Brain microvascular endothelial cell (primary cell): ENCODE measurements at places on chromosomes 12 and 14.

DNA sequence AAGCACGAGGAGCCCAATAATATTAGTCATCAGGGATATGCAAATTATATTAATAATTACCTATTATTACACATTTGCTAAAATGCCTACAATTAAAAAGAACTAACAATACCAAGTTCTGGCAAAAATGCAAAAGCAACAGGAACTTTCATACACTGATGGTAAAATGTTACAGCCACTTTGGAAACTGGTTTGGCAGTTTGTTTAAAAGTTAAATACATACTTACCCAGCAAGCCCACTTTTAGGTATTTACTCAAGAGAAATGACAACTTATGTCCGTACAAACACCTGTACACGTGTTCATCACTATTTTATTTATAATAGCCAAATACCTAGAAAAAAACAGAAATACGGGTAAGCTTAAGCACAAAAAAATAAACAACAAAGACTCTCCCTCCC is 17.0 kb downstream of the WDR89 start:
- DNase-seq, result no peak

GRCh38 chr14:69432364-69432763 is 33.9 kb downstream of the SLC39A9 start:
- no peak for DNase-seq

- no peak for DNase-seq
Measured at GRCh38 chr14:68937471-68938270, 41.4 kb downstream of the ACTN1 start.

- no peak for DNase-seq
Measured at GRCh38 chr12:59615392-59616165, 19.8 kb downstream of the SLC16A7 start.

GRCh38 chr14:91835197-91835919 is 32.0 kb downstream of the TC2N start:
- no peak for DNase-seq

DNA sequence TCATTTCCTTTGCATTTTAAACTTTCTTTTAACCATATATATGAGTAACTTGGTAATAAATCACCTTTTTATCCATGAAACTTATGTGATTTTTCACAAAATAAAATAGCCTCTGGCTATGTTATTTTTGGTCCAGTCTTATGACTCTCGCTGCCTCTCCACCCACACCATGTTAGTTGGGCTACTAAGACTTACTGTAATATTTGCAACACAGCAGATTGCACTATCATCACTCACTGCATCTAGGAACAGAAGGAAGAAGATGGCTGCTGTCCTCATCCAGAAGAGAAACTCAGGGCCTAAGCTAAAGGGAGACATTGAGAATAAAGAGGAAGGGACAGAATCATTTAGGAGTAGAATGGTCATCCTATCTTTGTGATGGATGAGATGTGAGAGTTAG is 12.6 kb upstream of the B4GALNT3 start:
- DNase-seq, result no peak

GRCh38 chr12:80979251-80979650 is 41.5 kb upstream of the LIN7A start:
- no peak for DNase-seq

DNA sequence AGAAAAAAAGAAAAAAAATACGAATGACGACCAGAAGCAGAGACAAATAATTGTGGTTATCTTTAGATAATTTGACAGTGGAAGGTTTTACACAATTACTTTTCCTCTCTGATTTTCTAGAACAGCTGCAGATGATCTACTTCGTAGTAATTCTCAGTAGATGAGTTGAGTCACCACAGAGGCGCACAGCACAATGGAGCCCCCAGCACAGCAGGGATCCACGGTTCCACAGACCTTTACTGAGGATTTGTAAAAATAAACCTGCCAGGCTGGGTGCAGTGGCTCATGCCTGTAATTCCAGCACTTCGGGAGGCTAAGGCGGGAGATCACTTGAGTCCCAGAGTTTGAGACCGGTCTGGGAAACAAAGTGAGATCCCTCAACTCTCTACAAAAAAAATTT is 29.3 kb downstream of the AMN start:
- DNase-seq, result peak; percentile 79

DNA sequence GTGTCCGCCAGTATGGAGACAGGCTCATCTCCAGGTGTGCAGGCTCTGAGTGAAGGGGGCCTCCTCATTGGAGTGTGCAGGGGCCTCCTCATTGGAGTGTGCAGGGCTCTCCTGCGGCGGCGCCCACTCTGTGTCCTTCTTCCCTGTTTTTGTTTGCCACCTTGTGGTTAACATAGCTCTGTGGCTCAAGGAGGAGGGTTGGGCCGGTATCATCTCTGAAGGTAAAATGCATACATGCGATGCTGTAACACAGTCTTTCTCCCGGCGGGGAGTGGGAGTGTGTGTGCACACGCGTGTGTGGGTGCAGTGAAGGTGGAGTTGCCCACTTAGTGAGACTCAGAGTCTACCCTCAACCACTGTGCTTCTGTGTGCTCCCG is 429.4 kb downstream of the ZFP36L1 start:
- DNase-seq, result no peak

- peak; percentile 66 for DNase-seq
Measured at GRCh38 chr12:29428633-29429032, 47.7 kb upstream of the ERGIC2 start.

GRCh38 chr12:28089338-28089737 is 100.9 kb upstream of the CCDC91 start:
- DNase-seq, result peak; percentile 47

DNA sequence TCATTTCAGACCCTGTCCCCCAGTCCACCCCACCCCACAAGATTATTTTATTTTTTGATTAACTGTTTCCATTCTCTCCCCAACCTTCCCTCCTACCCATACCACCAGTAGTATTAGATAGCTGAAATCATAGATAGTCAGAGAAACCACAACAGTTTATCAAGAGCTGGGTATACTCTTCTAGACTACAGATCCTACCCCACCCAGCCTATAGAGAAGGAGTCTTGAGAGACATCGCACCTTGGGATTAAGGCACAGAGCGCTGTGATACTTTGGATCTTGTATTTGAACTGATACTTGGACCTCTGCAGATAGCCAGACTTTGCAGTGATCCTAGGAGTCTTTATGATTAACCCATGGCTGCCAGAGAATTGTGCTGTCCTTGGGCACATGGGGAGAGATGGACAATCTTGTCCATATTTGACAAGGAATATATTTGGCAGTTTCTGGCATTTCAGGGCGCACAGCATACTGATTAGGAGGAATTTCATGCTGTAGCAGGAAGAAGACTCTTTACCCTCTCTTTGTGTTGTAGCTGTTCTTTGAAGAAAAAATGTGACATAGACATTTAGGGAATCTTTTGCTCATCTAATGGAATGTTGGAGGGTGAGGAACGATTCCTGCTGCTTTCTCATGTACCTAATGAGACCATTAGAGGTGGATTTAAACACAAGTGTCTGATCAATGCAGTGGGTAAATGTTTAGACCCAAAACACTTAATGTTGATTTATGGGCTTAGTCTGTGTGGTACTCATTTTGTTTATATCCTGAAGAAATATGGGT is 982 bp downstream of the RBMS2 start:
- peak; percentile 13 for DNase-seq

DNA sequence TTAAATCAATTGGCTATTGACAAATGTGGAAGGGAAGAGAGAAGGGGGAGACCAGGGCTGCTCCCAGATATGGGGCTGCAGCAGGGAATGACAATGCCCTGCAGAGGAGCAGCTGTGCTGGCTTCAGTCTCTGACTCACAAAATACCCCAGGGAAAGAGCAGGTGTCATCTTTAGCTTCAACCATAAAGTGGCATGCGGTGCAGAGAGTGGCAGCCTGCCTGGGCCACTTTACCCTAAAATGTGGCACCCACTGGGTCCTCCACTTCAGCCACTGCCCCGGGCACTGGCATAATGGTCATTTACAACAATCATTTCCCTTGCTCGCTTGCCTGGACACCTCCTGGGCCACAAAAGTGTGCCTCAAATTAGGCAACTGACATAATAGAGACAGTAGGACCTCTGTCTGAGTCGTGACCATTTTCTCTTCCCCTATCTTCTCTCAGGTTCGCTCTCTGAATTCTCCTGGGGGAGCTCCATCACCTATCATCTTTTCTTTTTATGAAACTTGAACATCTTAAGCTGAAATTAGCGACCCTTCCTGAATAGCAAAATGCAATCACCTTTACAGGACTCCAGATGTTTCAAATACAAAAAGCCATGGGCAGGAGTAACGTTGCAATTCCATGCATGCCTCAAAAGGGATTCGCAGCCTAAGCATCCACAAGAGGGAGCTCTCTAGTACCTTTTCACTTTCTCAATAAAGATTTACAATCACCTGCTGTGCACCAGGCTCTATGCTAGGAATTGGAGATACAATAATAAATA is 179.9 kb upstream of the ATF7IP start:
- peak; percentile 41 for DNase-seq

- peak; percentile 78 for DNase-seq
Measured at GRCh38 chr14:52951681-52952554, 1.1 kb upstream of the FERMT2 start.

GRCh38 chr14:100885196-100885595 is 18.3 kb downstream of the RTL1 start:
- DNase-seq, result no peak

DNA sequence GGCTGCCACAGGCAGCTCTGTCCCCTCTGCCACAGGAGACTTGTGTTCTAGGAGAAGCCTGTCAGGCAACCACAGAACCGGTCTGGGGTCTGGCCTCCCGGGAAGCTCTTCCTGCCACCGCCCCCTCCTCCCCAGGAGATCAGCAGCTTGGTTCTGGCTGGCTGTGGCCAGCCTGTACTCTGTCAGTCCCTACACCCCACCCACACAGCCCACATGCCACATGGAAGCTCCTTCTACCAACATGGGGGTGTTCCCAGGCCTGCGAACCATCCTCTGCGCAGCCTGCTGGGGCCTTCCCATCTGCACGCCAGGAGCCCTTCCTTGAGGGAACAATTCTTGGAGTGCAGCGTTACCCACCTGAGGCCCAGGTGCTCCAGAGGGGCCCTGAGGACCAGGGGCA is 16.8 kb downstream of the TMEM106C start:
- DNase-seq, result no peak

- DNase-seq, result no peak
Measured at GRCh38 chr12:19003987-19004619, 125.4 kb upstream of the PLEKHA5 start.

DNA sequence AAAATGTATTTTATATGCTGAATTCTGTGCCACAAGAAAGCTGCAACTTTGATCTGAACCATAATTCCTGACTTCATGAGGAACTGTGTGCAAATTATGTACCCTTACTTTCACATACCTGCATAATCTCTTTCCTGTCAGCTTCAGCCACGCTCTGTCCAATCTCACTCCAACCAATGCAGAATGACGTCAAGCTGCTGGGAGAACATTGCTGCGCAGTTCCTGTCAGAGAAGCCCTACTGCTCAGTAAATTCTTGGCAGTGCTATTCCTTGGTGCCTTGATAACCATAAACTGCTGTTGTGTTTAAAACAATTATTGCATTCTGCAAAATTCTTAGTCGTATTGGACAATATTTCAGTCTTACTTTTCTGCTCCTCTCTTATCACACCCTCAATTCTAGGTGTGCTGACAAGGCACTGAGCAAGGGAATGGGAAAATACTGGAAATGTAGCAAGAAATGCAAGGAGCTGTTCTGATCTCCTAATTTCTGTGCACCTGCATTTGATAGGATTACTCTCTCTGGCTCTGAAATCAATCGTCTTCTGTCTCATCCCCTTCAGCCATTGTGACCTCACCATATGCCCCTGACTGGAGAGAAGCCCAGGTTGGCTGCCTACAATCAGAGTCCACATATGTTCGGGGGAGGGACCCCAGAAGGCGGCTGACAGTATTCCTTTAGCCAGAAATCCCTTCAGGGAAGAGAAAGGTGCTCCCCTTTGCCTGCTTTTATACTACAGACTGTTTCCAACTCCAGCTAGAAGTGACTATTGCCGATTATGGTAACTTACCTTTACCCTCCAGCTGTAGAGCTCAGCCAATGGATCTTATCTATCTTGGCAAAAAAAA is 274.9 kb upstream of the NOVA1 start:
- DNase-seq, result no peak

GRCh38 chr12:32877601-32878459 is 18.7 kb downstream of the PKP2 start:
- no peak for DNase-seq

- DNase-seq, result no peak
Measured at GRCh38 chr14:68814238-68814538, 21.3 kb upstream of the ZFP36L1 start.

GRCh38 chr14:45400509-45400908 is 147.5 kb upstream of the MIS18BP1 start:
- no peak for DNase-seq

DNA sequence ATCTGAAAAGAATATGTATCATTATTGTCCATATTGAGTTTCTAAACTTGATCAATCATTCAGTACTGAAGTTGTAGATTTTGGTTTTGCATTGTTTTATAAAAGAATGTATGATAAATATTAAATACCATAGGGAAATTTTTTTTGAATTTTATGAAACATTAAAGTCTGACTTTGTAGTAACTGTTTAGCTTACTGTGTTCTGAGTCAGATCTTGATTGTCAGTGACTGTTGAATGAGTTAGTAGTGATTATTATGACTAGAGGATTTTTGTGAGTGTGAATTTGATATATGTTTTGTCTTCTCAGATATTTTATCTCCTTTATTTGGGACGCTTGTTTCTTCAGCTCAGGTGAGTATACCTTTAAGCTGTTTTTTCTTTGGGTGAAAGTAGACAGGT is 10.1 kb downstream of the TDP1 start:
- no peak for DNase-seq

GRCh38 chr12:96070670-96071279 is 35.4 kb upstream of the LTA4H start:
- DNase-seq, result no peak

DNA sequence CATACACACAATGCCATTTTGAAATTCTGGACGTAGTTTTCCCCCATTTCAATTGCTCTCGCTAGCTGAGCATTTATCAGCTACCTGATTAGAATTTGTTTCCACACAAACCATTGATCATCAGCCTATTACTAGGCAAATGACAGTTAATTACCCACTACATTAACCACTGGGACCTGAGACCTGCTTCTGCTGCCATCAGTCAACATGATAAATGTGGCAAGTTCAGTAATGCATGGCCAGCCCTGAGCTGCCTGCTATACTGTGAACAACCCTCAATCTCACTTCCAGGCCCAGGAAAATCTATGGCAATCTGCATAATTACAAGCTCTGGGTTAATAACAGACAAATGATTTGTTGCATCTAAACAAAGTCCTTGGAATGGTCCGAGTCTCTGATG is 43.5 kb downstream of the LMO3 start:
- DNase-seq, result no peak

- no peak for DNase-seq
Measured at GRCh38 chr12:123494124-123494851, 36.3 kb downstream of the SNRNP35 start.

DNA sequence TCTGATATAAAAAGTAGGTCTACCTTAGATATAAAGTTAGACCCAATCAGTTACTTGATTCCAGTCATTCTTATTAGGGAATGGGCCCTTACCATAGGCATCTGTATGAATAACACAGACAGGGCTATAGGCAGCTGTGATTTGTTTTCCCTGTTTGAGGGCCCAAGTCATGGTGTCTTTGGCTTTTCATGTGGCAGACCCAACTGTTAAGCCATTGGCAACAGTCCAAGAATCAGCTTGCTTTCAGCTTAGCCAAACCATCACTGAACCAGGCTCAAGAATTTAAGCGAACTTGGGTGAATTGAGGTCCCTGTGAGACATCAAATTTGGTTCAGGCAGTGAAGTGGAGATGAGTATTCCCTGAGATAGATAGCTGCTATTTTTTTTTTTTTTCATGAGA is 111.2 kb downstream of the LRRIQ1 start:
- DNase-seq, result no peak

- no peak for DNase-seq
Measured at GRCh38 chr12:21973221-21973620, 32.0 kb upstream of the ABCC9 start.

- DNase-seq, result no peak
Measured at GRCh38 chr12:120909633-120910298, 5.6 kb upstream of the SPPL3 start.
